Posterior cingulate gyrus (tissue), 11 donors: ENCODE measurements at places on chromosomes 2 and 18.

DNA sequence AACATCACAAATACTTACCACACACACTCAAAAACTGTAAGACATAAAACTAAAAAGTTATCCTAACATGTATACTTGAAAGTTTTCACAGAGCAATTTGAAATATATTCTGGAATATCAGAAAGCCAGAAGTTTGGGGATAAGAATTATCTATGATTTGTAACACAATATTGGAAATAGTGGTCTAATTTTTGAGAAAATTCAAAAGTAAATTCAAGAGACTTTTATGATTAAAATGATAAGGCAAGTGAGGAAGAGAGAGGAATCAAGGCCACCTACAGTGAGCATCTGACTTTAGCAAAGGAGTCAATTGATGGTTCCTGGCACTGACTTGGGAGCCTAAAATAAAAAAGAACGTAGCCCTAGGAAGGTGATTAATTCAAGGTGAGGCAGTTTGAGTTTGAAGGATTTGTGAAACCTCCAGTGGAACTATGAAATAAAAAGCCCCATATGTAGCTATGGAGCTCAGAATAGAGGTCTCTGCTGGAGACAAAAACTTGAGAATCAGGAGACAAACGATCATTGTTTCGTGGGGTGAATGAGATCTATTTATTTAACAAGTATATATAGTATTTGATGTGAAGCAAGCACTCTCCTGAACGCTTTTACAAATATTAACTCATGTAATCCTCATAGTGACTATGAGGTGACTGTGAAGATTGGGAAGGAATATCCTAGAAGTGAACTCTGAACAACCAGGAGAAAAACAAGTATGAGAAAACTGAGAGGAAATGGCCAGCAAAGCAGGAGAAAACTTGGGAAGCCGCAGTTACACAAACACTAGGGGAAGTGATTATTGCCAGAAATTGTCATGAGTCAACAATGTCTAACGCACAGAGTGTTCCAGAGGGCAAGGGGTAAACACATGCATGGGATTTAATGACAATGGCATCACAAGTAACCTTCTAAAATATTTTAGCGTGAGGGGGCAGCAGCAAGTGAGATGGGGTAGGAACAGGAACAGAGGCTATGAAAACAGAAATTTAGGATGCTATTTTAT is 12.8 kb downstream of the TFPI start:
- DNase-seq, result no peak

GRCh38 chr2:230910546-230911177 is 14.4 kb downstream of the GPR55 start:
- no peak for DNase-seq

- no peak for DNase-seq
These were observed 68.1 kb downstream of the EMILIN2 start for GRCh38 chr18:2914881-2915240.

DNA sequence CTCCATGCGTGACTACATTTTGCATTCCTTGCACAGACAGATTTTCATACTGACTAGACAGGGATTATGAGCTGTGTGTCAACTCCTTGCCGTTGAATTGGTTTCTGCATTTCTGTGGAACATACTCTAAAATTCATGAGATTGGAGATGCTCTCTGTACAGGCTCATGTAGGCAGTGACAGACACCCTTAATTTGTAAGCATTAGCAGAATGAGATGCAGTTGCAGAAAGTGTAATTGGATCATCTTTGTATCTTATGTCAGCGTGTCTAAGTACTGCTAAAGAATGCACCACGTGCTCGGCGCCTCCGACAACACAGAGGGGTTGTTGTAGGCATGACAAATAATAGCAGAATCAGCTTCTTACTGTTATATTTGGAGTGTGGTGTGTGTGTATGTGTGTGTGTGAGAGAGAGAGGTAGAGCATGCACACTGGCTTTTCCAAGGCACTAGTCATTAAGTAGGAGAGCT is 212.4 kb downstream of the CMPK2 start:
- DNase-seq, result no peak

GRCh38 chr18:45844938-45845337 is 19.5 kb downstream of the SIGLEC15 start:
- DNase-seq, result no peak

- DNase-seq, result no peak
These were observed 28.7 kb downstream of the SMAD2 start for GRCh38 chr18:47901624-47902362.

DNA sequence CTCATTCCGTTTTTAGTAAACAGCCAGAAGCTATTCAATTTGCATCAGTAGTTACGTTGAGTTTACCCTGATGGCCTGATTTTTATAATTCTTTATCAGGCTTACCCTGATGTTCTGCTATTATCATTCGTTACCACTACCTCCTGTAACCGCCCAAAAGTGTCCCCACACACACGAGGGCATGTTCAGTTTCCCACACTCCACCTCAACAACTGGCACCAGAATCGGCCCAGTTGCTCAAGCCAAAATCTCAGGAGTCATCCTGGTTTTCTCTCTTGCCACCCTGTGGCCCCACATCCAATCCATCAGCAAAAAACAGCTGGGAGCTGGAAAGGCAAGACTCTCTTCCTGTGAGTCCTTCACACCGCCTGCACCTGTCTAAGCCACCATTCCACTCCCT is 102.9 kb upstream of the RAB6C start:
- DNase-seq, result no peak

GRCh38 chr18:51193621-51194287 is 3.7 kb downstream of the MEX3C start:
- no peak for DNase-seq

DNA sequence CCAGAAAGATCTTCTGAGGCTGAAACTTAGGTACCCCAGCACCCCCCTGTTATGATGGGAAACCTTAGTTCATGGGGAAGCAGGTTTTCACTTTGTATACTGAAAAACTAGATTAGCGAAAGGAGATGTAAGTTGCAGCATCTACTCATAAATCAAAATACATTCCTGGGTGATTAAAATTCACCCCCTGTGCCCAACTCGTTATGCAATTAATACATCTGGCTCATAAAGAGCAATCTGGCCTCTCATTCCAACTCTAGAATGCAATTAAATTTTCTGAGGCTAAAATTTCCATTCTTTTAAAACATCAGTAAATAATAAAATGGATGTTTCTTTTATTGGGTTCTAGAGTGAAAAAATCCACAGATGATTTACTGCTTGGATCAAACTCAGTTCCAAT is 110.9 kb upstream of the BZW1 start:
- no peak for DNase-seq

GRCh38 chr18:26547646-26548414 is 523 bp downstream of the KCTD1 start:
- DNase-seq, result peak; percentile 57

GRCh38 chr2:55033076-55033742 is 17.0 kb downstream of the RTN4 start:
- no peak for DNase-seq

GRCh38 chr18:37484983-37485834 is 80.4 kb downstream of the CELF4 start:
- DNase-seq, result peak; percentile 88

GRCh38 chr2:176813156-176813555 is 399.4 kb upstream of the HNRNPA3 start:
- DNase-seq, result no peak

- DNase-seq, result no peak
These were observed 78.1 kb upstream of the PELI1 start for GRCh38 chr2:64222351-64222750.

DNA sequence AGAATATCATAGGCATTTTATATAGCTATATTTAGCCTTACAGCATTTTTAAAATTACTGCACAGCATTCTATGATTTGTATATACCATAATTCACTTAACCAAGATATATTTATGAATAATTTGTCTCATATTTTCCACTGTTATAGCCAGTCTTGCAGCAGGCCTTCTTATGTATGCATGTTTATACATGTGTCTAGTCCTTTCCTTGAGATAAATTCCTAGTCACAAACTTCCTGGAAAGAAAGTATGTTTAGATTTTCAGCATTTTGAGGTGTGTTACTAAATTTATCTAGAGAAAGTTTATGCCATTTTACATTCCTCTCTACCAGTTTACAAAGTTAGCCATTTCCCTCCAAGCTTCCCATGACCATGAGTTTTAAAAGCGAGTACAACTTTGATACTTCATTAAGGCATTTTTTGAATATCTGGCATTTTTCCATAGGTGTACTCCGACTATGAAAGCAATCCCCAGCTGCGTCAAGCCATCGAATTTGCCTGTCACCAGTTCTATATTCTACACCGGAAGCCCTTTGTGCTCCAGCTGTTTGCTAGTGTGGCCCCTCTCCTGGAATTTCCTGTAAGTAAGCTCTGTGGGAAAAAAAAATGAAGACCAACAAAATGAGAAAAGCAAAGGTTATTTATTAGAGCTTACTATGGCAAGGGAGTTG is 59.4 kb upstream of the RPE start:
- no peak for DNase-seq

GRCh38 chr2:58918141-58918540 is 677.0 kb upstream of the FANCL start:
- no peak for DNase-seq

GRCh38 chr2:85452237-85452636 is 33.7 kb downstream of the SH2D6 start:
- DNase-seq, result no peak

DNA sequence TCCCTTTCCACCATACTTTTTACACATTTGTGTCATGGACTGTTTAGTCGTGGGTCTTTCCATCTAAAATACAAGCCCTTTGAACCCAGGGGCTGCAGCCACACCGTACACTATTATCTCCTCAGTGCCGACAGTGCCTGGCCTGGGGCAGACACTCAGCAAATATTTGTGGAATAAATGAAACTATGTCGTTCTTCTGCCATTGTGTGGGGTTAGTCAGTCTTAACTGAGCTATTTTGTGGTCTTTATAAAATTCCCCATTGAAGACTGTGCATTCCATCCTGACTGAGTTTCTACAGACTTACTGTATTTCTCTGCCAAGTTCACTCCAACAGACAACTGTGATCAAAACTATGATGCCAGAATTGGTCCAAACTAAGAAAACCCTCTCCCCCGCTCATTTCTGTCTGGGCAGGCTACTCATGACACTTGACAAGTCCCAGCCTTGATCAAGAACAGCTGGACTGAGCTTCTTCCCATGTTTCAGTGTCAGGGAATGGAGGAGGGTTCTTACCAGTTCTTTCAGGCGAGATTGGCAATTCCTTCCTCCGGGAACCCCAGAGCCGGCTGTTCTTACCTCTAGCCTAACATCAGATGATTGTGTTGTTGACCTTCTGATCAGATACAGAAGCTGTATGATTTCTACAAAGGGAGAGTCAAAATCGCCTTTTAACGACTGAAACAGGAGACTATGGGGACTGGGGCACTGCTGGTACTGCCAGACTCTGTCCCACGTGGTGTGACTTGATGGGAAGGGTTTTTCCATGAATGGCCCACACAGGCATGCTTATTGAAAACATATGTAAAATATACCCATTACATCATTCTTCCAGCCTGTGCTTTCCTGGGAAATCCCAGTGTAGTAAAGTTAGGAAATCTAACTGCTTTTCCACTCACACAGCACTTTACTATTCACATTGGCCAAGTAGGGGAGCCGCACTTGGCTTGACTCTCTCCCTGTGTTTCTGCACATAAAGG is 77.4 kb upstream of the NPAS2 start:
- no peak for DNase-seq

- DNase-seq, result no peak
These were observed 28.3 kb downstream of the MYO7B start for GRCh38 chr2:127563458-127564428.

- no peak for DNase-seq
These were observed 105.1 kb downstream of the RDH14 start for GRCh38 chr2:18455236-18455862.

DNA sequence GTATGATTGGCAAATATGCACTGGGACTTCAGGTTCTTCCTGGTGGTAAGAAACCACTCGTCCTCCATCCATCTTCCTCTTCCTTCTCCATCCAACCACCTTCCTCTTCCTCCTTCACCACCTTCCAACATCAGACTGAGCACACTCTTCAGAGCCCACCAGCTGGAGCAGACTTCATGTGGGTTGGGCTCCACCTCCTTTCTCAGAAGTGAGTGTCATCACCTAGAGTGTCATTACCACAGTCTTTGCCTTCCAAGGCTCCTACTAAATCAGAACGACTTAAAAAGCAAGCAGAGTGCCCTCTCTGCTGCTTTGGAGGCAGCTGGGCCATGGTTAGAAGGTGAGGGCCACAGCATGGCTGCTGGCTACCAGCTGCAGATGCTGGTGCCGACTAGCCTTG is 171.6 kb downstream of the SH3RF3 start:
- DNase-seq, result no peak

DNA sequence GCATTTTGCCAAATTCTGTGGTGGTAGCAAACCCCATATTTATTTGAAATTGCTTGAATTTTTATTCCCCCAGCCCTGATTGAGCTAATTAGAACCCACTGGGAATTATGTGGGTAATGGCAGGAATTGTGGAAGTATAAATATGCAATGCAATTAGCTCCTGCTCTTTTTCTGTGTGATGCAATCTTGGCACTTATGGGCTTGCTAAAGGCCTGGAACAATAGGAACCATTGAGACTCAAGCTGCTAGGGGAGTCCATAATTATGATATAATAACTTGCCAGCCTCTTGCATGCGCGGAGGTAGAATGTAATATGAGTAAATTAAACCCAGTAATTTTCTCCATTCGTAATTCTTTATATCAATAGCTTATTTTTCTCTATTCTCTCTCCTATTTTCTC is 267.6 kb upstream of the THSD7B start:
- DNase-seq, result no peak

DNA sequence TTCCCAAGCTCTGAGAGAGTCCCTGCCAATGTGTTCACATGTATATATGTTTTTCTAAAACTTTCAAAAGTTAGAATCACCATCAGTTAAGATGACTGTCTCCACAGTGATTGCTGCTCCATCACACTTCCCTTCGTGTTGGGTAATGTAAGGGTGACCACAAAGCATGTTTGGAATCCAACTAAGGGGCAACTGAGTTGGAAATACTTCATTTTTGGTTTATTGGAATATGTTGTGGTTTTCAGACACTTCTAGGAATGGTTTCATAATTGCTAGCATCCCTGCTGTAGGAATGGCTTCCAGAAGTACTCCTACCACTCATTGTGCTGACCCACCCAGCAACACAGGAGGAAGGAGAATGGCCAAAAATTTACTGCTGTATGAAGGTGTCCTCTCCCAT is 212.5 kb upstream of the GULP1 start:
- DNase-seq, result no peak

DNA sequence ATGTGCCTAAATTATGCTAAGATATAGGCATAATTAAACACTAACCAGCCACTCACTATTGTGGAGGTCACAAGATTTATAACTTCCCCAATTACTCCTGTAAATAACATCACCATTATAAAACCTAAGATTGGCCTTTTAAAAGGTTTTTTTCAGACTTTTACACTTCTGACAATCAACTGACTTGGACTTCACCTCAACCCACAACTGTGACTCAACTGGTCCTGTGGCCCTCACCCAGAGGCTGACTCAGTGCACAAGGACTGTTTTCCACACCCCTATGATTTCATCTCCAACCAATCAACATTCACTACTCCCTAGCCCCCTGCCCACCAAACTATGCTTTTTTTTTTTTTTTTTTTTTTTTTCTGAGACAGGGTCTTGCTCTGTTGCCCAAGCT is 11.6 kb downstream of the TTR start:
- no peak for DNase-seq

GRCh38 chr2:28635191-28635611 is 116.4 kb upstream of the PPP1CB start:
- no peak for DNase-seq
